ENCODE measurements at places on chromosomes 2 and 18. TPM values are rescaled to one million over a fixed set of nuclear protein-coding genes. Genes with fewer than 3 reads are reported as not detected.

DNA sequence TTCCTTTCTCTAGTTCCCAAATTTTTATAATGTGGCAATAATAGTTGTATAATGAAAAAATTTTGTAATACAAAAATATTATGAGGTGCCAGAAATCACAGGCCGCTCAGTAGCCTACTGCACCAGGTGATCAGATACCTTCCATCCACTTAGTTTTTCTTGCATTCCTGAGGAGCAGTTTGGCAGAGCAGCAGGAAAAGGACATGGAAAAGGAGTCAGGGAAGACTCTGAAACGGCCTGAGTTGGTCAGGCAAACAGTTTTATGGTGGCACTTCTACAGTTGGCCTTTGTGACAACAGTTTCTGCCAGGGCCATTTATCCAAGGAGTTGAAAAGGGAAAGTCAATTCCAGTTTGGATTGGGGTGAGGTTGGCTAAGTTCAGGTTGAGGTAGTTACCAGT is 165.4 kb upstream of the ALPP start:
- DNase-seq = no peak

- no peak for DNase-seq
These were observed 18.7 kb downstream of the APCDD1 start for GRCh38 chr18:10473132-10473531.

GRCh38 chr2:66521291-66521922 is 86.5 kb downstream of the MEIS1 start:
- DNase-seq = no peak

DNA sequence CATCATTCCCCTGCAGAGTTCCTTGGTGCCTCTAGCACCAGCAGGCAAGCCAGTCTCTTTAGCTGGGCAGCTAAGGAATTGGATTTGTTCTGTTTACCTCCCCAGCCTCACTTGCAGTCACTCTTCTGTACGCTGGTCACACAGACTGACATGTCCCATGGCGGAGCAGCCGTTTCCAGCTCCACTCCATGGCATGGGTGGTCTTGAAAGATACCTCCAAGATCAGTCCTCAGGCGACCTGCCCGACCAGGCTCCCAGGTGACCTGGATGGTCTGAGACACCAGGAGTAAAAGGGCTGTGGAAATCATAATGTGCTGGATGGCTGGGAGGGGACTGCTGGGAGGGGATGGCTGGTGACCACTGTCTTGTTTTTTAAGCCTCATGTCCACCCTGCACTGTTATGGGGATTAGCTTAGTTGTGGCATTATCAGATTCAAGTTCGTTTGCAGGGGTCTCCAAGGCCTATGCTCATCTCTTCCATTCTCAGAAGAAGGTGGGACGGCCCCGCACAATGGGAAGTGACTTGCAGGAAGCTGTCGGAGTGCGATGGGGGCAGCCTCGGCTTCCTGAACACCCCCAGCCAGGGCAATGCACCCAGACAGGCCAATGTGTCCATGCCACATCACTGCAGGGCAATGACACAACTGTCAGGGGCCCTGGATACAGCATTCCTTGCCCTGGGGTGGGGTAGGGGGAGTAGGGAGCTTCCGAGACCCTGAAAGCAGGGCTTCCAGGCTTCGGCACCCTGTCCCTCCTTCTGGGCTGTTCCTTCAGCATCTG is 156.1 kb upstream of the MYCN start:
- no peak for DNase-seq

DNA sequence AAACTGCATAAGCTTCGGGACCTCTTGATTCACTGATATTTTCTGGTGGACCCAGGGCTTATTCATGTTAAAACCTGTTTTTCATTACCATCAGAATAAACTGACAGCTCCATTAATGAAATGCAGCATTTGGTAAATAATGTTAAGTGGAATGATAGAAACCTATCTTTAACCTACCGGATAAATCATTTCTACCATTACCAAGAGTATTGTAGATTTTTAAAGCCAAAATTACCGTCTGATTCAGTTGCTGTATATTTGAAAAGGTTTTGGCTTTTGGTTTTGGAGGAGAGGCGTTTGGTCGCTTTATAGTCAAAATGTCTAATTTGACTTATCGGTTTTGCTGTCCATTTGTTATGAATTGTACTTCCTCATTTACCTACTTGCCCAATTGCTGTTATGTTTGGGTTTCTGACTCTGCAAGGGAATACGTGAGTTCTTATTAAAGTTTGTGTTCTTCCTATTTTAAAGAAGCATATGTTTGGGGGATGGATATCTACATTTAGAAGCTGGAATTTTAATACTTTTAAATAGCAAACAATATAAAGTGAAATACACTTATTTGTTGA is 1.0 kb upstream of the CUL3 start:
- DNase-seq = no peak

DNA sequence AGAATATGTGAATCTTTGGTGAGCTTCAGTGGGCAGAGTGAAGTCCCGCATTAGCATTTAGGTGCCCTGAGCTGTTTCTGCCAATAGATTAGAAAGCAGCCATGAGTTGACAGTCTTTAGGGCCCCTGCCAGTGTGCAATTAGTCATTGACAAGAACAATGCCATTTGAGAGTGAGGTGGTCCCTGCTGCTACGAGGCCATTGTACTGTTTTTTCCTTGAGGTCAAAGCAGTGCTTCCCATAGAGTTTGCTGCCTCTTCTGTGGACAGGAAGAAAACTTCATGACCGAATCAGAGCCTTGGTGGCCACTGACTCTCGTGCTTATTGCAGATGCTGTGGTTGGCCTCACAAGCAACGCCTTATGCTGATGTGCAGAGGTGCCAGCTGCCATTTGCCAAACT is 102.7 kb downstream of the SH3BP4 start:
- no peak for DNase-seq

The HEATR5B gene
- total RNA-seq = 21.4 TPM

GRCh38 chr2:124080281-124081153 is 55.4 kb downstream of the CNTNAP5 start:
- no peak for DNase-seq

DNA sequence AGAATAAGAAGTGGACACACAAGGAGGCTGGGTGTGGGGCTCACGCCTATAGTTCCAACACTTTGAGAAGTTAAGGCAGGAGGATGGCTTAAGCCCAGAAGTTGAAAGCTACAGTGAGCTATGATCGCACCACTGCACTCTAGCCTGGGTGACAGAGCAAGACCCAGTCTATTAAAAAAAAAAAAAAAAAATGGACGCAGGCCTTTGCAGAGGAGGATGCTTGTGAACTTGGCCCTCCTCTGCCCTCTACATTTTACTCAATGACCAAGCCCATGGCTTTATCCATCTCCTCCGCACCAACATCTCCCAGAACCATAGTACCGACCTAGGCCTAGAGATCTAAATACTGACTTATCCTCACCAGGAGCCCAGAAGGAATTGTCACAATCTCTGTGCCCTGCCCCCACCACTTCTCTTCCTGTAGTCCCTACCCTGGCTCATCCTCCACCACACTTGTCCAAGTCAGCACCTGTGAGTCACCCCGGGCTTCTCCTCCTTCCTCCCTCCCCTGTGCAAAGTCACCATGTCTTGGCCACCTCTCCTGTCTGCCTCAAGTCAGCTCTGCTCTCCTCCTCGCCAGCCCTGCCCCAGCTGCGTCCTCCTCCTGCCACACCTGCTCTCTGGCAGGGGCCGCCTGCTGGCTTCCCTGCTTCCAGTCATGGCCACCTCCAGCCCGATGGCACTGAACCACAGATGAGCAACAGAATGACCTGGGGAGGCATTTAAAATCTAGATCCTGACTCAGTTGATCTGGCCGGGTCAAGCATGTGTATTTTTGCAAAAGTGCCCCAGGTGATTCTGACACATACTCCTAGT is 35.8 kb upstream of the ASPRV1 start:
- DNase-seq = no peak

The FHOD3 gene
- 19.0 TPM for total RNA-seq

The KYNU gene
- 2.3 TPM for total RNA-seq

- DNase-seq = no peak
These were observed 83.7 kb upstream of the RND3 start for GRCh38 chr2:150571121-150571520.

The TXNL1 gene
- 47.9 TPM for total RNA-seq

DNA sequence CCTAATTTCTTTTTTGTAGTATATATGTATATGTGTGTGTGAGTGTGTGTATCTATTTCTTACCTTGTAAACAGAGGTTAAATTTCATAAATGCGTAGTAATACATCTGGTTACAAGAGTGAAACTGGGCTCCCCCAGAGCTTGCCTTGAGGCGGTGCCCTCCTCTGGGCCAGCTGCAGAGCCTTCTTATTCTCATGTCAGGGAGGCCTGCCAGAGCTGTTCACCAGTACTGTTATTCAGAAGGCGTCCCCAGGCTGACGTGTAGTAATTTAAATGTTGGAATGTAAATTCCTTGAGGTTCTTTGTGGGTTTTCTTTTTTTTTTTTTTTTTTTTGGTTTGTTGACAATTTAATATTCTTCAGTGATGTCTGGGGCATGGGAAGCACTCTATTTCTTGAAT is 11.2 kb downstream of the COPS8 start:
- DNase-seq = no peak

The COQ10B gene
- total RNA-seq = 16.3 TPM

- no peak for DNase-seq
These were observed 38.1 kb downstream of the AFTPH start for GRCh38 chr2:64562148-64562784.

The LYPD1 gene
- 0.82 TPM for total RNA-seq

The NEU4 gene
- total RNA-seq = 0.36 TPM

DNA sequence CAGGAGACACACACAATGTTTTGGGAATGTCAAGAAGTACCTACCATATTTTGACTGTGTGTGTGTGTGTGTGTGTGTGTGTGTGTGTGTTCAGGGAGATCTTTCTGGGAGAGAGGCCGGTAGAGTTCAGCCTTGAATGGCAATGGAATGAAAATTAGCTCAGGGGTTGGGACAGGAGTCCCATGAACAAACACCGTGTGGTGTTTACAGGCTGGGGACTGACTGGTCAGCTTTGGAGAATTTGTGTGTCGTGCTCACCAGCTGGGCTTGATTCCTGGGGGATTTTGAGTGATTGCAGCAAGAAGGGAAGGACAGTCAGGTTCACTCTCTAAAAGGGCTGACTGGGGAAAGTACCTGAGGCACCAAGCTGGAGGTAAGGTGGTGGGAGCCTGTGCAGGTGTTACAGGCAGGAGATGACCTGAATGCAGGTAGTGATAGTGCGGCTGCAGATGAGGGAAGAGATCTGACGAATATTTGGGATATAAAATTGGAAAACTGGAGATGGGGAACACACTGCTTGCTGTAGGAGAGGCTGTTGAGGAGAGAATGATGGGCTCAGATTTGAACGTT is 2.5 kb upstream of the ADNP2 start:
- no peak for DNase-seq

GRCh38 chr18:57644540-57644939 is 22.9 kb upstream of the NARS1 start:
- DNase-seq = no peak

GRCh38 chr2:213932-214693 is 49.7 kb downstream of the SH3YL1 start:
- DNase-seq = no peak

The ESCO1 gene
- 19.7 TPM for total RNA-seq

The RAD51AP2 gene
- 0.16 TPM for total RNA-seq

The SLC14A1 gene
- 2.1 TPM for total RNA-seq

GRCh38 chr2:139369423-139370409 is 589.5 kb upstream of the NXPH2 start:
- DNase-seq = no peak

DNA sequence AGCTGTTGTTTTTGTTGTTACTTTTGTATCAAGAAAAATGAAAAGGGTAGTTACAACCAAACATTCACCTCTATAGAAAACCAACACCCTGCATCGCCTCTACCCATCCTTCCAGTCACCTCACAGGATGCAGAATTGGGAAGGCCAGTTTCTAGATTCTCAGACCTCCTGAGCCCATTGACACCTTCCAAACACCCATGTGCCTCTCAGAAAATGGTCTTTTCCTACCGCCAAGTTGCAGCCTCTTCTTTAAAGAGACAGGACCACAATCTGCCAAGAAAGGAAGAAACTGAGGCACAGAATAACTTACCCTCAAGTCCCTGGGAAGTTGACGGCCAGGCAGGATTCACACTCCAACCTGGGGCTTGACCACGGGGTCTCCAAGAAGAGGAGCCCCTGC is 101.4 kb downstream of the TNS1 start:
- DNase-seq = no peak

The ANKRD30BL gene
- not detected for total RNA-seq

All from sigmoid colon (tissue), 7 donors.